ENCODE measurements at places on chromosomes 12 and 14.

DNA sequence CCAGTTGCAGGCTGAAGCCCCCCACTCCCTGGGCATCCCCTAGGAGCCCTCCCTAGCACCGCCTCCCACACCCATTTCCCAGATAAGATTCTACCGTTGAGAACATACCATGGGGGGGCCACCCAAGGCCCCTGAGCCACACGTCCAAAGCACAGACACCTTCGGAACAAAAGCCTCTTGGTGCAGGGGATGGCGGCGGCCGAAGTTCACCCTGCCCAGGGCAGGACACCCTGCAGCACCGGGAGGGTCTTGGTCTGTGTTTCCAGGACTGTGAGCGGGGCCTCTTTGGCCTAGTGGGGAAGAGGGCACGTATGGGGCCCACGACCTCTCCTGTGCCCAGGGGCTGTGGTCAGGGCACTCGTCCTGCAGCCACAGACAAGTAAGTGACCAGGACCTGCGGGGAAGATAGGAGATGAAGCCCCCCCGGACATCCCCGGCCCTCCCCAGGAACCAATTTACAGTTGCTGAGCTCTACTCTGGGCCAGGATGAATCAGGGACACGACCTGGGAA, 154.3 kb upstream of the C14orf180 start:
- DNase-seq = no peak

- no peak for DNase-seq
Measured at GRCh38 chr12:23950210-23950774, 822 bp upstream of the SOX5 start.

- peak; percentile 84 for DNase-seq
Measured at GRCh38 chr12:122860040-122860853, 25.0 kb downstream of the HIP1R start.

GRCh38 chr12:10689146-10689545, 15.3 kb upstream of the STYK1 start:
- DNase-seq = no peak

GRCh38 chr12:106893451-106893850, 62.3 kb upstream of the TMEM263 start:
- DNase-seq = no peak

- DNase-seq = no peak
Measured at GRCh38 chr12:6533653-6533922, 729 bp upstream of the GAPDH start.

GRCh38 chr12:15196678-15197505, 24.3 kb downstream of the RERG start:
- no peak for DNase-seq

GRCh38 chr12:6909421-6910145, 4.8 kb upstream of the ENO2 start:
- no peak for DNase-seq

DNA sequence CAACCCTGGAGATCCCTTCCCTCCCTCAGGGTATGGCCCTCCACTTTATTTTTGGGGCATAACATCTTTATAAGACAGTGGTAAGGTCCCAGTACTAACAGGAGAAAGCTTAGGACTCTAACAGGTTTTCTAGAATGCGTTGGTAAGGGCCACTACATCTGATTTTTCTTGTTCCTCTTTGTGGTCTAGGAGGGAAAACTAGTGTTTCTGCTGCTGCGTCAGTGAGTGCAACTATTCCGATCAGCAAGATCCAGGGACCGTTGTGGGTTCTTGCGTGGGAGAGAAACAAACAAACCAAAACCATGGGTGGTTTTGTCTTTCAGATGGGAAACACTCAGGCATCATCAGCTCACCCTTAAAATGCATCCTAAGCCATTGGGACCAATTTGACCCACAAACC, 123.6 kb upstream of the SLC16A7 start:
- DNase-seq = no peak
